ENCODE measurements at places on chromosomes 2 and 18.

DNA sequence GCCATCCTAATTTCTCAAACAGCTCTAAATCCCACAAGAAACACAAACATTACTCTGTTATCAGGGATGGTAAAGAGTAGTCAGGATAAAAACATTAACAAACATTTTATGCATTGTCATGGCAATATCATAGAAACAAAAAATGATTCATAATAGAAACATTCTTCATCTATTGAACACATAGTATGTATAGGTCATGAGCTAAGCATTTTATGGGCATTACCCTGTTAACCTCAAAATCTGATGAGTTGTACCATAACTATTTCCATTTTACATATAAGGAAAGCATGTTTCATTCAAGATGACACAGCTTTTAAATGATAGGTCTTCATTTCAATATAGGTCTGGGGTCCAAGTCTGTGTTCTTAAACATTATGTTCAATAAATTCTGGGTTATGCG, 344.9 kb downstream of the RND3 start:
- DNase-seq: no peak

GRCh38 chr2:160522951-160523710, 29.5 kb upstream of the RBMS1 start:
- no peak for DNase-seq

GRCh38 chr18:28269750-28270149, 92.8 kb upstream of the CDH2 start:
- no peak for DNase-seq

DNA sequence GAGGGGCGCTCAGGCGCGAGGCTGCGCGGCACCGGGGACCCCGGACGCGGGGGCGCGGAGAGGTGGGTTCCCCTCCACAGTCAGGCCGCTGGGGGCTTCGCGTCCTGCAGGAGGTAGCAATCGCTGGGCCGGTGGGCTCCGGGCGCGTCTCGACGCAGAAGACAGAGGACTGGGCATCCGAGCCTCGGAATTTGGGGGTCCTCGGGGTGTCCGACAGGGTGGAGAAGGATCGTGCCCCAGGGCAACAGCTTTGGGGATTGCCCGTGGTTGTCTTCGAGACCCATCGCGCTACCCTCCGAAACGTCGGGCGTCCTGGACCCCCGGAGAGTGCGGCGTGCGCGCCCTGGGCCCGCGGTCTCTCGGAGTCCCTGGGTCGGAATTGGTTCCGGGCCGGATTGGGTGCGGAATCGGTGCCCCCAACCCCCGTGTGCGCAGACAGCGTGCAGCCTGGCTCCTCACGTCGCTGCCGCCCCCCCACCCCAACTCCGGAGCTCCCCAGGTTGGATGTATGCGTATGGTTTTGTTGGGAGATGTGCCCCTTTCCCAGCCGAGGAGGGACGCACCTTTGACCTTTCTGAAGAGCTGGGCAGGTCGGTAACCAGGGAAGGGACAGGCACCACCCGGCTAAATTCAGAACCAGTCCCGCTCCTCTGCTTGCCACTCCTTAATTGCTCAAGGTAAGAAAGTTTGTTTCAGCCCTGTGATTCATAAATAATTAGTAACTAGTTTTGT, 750 bp downstream of the NPAS2 start:
- no peak for DNase-seq

GRCh38 chr2:36140391-36140790, 215.2 kb upstream of the CRIM1 start:
- DNase-seq: no peak

DNA sequence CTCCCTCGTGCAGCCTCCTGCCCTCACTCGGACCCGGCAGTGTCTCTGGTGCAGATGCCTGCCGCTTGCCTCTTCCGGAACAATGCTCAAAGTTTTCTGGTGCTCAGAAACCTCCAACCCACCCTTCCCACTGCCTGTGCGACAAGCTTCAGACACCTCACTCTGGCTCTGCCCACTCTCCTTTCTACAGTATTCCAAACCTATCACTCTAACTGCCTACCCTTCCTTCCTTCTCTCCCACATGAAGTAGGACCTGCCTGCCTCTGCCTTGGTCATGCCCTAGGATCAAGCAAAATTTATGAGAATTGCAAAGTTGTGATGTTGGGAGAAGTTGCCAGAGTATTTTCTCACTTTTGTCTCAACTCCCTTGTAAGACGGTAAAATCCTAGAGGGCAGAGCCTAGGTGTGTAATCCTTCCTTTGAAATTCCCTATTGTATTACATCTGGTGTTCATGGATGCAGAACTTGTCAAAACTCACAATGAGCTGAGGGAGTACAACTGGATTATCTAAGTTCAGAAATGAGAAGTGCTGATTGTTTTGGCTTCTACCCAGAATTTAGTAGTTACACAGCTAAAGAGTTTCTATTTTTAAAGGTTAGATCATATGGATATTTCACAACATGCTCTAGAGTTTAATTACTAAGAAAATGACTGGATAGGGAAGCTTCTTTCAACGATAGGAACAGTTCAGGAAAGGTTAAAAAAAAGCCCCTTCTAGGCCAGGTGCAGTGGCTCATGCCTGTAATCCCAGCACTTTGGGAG, 7.2 kb downstream of the NPC1 start:
- no peak for DNase-seq

DNA sequence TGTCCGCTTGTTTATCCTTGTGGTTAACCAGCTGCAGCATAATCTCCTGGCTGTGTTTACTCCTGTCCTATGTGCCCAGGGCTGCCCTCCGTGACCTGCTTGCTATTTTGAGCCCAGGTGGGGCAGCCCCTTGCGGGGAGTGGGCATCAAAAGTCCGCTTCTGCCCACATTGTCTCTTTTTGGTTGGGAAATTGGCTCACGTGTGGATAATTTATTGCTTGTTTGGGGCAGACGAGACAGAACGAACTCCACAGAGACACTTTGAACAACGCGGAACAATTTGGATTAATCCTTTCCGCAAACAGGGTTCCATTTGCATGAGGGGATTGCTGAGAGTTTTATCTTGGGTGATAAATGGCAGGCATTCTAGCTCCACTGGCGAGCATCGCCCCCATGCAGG, 8.1 kb upstream of the CXCR4 start:
- DNase-seq: no peak

GRCh38 chr18:23972453-23972852, 42.1 kb upstream of the TTC39C start:
- DNase-seq: no peak

- DNase-seq: no peak
Observed at GRCh38 chr2:133581010-133581760, 12.9 kb upstream of the NCKAP5 start.

- DNase-seq: no peak
Observed at GRCh38 chr2:215794829-215795546, 218.4 kb downstream of the MREG start.

DNA sequence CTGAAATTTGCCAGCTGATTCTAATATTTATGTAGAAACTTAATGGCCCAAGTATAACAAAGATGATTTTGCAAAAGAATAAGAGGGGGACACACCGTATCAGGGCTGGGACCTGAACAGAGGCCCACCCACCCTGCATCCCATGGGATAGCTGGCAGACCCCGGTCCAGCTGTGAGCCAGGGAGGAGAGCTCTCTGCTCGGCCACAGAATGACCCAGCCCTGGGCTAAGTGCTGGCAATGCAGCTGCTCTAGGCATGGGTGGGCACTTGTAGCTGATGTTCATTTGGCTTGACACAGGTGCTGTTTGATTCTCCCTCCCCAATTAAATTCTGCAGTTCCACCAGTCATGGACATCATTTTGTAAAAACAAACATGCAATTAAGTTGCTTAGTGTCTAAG, 522.8 kb upstream of the RAB6C start:
- DNase-seq: no peak

DNA sequence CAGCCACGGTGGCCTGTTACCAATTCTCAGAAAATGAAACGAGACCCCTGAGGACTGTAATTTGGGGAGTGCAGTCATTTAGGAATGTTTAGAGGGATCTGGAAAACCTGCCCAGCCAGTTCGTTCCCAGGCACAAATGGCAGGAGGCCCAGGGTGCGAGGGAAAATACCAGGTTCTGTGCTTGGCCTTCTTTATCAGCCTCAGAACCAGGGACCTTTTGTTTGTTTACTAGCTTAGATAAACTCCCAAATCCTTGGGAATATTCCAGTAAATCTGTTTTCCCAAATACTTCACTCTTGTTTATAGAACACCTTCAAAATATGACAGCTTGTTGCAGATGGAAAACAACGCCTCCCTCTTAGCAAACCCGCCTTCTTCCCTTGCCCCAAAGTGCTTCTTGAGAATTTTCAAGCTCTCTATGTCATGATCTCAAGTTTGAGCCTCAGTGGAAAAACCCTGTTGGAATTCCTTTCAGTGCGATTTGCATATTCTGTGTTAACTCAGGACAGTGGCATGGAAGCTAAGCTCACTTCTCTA, 400.3 kb upstream of the SMIM21 start:
- DNase-seq: no peak

DNA sequence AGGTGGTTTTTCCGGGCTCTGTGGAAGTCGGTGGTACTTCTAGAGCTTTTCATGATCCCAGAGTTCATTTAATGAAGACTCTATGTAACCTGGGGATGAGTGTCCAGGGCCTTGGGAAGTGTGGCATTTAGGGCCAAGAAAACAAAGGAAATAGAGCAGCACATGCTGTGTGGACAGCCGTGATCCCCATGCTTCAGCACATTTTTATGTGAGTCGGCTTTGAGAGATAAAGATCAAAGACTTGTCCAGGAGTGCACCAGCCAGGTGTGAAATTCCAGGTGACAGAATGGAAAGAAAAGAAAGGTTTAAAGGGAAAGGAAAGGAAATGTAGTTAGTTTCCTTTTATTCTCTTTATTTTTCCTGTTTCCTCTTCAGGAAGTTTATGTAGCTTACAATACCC, 258.0 kb upstream of the NRP2 start:
- DNase-seq: no peak

DNA sequence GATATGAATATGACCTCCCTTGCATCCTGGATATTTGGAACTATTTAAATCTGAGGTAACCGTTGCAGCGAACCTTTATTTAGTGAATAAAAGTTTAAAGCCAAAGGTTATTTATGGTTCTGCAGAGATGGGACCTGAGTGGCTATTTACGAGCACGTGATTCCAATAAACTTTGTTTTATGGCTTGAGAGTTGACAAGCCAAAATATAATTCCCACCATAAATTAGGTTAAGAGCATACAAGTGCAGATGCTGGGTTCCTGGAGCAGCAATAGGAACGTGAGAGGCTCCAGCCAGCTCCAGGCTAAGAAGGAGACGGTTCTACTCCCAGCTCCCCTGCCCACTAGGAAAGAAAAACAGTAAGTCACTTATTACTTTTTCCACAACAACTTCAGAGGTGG, 5.2 kb upstream of the HOXD4 start:
- DNase-seq: no peak

GRCh38 chr2:74267068-74267467, 68.7 kb downstream of the MTHFD2 start:
- peak; percentile 56 for DNase-seq

- no peak for DNase-seq
Observed at GRCh38 chr2:223786943-223787342, 50.4 kb downstream of the AP1S3 start.

Data from HTR-8/SVneo (cell line).